ENCODE measurements at places on chromosomes 6 and 20. TPM values are rescaled to one million over a fixed set of nuclear protein-coding genes. Genes with fewer than 3 reads are reported as not detected.

GRCh38 chr6:15658181-15658744, 4.6 kb downstream of the DTNBP1 start:
- DNase-seq = no peak

DNA sequence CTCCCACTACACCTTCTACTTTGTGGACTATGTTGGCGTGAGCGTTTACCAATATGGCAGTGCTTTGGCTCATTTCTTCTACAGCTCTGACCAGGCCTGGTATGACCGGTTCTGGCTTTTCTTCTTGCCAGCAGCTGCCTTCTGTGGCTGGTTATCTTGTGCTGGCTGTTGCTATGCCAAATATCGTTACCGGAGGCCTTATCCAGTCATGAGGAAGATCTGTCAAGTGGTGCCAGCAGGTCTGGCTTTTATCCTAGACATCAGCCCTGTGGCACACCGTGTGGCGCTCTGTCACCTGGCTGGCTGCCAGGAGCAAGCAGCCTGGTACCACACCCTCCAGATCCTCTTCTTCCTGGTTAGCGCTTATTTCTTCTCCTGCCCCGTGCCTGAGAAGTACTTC, 16.5 kb upstream of the EFHC1 start:
- DNase-seq = peak; percentile 85

DNA sequence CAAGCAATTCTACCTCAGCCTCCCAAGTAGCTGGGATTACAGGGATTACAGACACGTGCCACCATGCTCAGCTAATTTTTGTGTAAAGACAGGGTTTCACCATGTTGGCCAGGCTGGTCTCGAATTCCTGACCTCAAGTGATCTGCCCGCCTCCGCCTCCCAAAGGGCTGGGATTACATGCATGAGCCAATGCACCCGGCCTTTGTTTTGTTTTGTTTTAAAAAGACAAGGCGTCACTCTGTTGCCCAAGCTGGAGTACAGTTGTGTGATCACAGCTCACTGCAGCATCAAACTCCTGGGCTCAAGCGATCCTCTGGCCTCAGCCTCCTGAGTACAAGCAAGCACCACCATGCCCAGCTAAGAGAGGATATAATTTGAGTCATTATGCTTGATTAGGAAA, 5.4 kb downstream of the SERINC3 start:
- no peak for DNase-seq

GRCh38 chr6:7188492-7188891, 80.7 kb downstream of the RREB1 start:
- DNase-seq = no peak

- no peak for DNase-seq
These were observed 39.8 kb upstream of the MYL9 start for GRCh38 chr20:36501367-36502006.

GRCh38 chr6:44666324-44666723, 278.8 kb downstream of the CDC5L start:
- DNase-seq = no peak

DNA sequence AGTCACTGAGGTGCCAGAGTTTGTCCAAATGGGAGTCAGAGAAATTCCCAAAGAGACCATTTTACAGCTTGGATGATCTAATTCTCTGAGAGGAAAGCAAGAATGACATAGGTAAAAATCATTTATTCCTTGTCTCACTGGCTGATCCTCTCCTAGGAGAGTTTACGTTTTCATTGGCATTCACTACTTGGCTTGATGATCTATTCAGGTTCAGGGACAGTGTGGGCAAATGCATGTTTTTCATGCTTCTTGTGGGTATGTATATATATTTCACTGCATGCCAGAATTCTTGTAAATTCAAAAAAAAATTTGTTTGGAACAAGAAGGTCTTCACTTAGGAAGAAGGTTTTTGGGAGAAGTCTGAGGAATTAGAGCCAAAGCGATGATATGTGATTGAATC, 403.4 kb upstream of the JAG1 start:
- DNase-seq = no peak

GRCh38 chr20:41331731-41332130, 8.9 kb upstream of the LPIN3 start:
- DNase-seq = no peak

DNA sequence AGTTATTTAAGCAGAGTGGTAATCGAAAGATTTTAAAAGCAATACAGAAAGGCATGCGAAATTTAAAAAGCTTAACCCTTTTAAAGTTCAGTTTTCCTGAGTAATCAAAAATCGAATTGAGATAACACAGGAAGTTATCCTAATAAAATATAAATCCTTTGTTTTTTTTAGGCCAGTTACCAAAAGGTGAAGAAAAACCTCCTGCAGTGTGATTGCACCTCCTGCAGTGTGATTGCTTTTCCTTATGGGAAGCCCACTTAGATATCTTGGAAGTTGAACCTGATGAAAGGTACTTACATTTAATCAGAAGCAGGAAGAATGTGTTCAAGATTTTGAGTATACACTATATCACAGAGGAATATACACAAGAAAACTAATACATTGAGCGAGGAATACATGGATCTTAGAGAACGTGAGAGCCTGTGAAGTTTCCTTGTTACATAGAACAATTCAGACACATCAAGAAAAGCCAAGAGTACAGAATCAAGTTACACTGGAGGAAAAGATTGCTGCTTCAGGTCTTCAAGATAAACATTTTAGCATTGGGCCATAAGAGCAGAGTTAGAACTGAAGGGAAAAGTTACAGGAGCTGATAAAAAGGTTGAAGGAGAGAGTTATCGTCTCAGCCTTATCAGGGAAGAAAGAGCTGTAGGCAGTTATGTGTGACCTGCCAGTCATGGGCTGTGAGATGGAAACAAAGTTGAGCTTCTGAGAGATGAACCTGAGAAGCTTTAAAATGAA, 7.7 kb upstream of the TMEM181 start:
- no peak for DNase-seq

- DNase-seq = no peak
These were observed 40.3 kb upstream of the IRF4 start for GRCh38 chr6:351011-351866.

GRCh38 chr6:155303361-155303870, 10.9 kb downstream of the TFB1M start:
- DNase-seq = no peak

DNA sequence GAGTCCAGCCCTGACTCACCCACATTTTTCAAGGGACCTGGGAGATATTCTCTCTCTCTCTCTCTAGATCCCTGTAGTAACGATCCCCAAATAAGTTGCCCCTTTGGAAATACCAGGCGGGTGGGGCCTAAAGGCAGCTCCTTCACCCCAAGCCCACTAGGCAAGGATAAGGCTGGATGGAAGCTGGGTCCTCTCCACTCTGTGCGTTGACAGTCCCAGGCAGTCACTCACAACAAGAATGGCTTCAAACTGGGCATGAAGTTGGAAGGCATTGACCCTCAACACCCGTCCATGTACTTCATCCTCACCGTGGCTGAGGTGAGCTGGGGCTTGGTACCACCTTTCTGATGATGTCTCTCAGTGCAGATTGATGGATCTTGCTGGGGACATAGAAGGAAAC, 21.6 kb downstream of the L3MBTL1 start:
- no peak for DNase-seq

- no peak for DNase-seq
These were observed 74.1 kb upstream of the HDDC2 start for GRCh38 chr6:125375821-125376220.

DNA sequence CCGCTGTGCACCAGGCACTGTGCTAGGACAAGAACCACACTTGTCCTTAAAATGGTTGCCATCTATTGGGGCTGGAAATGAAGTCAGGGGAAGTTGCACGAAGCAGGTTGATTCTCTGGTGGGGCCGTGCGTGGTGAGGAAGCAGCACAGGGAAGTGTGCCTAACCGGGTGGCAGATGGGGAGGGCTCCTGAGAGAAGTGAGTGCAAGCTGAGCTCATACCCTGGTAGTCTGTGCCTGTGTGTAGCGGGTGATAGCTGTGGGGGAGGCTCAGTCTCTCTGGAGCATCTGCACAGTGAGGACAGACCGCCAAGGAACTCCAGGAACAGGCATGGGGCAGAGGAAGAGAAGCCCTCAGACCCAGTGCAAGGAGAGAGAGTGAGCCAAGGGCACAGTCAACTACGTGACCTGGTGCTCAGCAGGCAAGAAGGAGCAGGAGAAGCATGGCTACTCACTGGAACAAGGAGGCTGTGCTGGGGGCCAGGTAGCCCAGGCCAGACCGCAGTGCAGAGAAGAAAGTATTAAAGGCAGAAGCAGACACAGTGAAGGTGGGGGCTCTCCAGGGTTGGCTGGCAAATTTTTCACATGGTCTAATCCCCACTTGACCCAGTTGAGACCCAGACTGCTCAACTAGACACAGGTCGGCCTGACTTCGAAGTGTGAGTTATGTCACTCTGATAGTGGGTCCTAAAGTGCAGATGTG, 155.0 kb downstream of the CDH26 start:
- no peak for DNase-seq

- DNase-seq = no peak
These were observed 152.1 kb upstream of the STMND1 start for GRCh38 chr6:16949716-16950115.

DNA sequence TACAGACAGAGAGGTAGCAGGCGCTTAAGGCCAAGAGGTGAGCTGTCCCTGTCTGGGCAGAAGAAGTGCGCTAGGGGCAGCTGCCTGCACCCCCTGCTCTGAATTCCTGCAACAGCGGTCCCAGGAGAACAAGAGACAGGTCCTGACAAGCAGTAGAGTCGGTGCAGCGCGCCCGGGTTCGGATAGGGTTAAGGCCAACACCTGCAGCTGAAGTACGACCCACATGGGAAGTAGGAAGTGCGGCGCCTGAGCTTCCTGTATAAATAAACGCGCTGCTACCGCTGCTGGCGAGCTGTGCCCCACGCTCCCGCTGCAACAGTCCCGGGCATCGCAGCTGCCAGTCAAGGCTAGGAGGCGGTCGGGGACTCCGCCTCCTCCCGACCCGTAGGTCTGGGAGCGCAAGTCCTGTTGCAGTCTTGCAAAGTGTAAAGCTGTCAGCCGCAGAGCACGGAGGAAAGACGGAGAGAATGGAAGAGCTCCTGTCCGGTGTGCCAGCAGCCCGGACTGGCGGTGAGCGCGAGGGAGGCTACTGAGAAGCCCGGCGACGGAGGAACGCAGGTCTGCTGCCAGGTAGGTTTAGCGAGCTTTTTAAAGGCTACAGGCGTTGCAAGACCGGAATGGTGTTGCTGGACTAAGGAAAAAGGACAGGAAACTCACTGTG, at the start of gene RNF144B:
Gene RNF144B, plus strand, starts transcription at position 290 of the 661 bp plus-strand sequence. CDS start 12,185 bp downstream, outside the sequence.
- DNase-seq = peak; percentile 91

GRCh38 chr6:125474061-125474460, 172.3 kb upstream of the HDDC2 start:
- DNase-seq = no peak

GRCh38 chr6:53236241-53236640, 87.6 kb upstream of the GCM1 start:
- no peak for DNase-seq

GRCh38 chr6:143884216-143884900, 20.1 kb downstream of the ZC2HC1B start:
- no peak for DNase-seq

GRCh38 chr6:42022755-42023384, 27.5 kb upstream of the TAF8 start:
- DNase-seq = no peak

DNA sequence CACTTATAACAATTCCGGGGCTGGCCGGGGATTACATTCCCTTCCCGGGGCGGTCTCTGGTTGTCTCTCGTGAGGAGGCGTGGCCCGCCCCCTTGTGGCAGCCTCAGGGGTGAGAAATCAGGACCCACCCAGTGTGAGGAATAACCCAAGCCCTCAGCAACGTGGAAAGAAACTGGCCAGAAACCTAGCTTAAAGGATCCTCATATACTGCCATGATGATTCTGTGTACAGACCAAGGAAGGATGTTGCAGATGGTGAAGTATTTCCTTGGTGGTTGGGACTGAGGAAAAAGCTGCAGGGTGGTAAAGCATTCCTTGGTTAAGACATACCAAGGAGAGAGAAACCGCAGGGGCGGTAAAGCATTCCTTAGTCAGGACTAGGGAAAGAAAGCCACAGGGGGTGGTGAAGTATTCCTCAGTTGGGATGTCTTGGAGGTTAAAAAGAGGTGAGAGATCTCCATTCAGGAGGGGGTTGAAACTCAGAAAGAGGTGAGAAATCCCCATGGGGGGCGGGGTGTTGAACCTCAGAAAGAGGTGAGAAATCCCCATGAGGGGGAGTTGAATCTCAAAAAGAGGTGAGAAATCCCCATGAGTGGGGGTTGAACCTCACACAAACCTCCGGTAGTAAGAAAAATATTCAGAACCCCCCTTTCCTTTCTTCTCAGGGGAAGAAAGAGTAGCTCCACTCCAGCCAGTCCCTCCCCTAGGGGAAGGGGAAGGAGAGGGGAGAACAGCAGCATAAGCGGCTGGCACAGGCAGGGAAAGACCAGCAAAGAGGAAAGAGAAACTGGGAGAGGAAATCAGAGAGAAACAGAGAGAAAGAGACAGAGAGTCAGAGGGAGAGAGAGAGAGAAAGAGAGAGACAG, 238.1 kb downstream of the RNGTT start:
- DNase-seq = no peak

DNA sequence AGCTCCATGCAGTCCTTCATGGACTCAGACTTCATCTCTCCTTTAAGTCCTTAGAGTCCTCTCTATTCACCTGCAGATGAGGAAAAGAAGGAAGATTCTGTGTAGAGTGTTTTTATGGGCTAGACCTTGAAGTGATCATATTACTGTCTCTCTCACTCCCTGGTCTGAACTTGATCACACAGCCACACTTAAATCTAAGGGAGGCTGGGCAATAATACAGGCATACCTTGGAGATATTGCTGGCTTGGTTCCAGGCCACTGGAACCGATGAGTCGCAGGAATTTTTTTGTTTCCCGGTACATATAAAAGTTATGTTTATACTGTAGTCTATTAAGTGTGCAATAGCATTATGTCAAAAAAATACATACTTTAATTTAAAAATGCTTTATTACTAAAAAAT, 59.2 kb upstream of the FOXO3 start:
- no peak for DNase-seq

DNA sequence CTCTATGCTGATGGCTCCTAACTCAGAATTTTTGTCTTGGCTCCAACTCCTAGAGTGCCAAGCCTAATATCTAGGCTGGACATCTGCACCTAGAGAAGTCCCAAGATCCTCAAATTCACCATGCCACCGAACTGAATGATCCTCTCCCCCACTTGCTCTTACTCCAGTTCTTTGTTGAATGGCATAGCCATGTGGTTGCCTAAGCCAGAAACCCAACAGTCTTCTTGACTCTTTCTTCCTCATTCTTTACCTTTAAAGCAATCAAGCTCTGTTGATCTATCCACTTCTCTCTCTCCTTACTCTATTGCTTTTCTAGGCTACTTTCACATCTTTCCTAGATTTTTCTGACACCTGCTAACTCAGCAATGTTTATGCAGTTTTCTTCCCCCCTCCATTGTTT, 126.5 kb upstream of the FOXO3 start:
- no peak for DNase-seq

GRCh38 chr6:135994857-135995544, 143.5 kb downstream of the PDE7B start:
- DNase-seq = no peak

- peak; percentile 39 for DNase-seq
These were observed 47.2 kb downstream of the FOXF2 start for GRCh38 chr6:1436334-1437306.

GRCh38 chr6:31478186-31478950, 19.6 kb upstream of the MICB start:
- no peak for DNase-seq

OSER1 gene
- 21.9 TPM for total RNA-seq

SLC17A2 gene
- total RNA-seq = not detected

AHCY gene
- 72.9 TPM for total RNA-seq

USP49 gene
- total RNA-seq = 2.1 TPM

CST5 gene
- total RNA-seq = not detected

SLC26A8 gene
- 0.18 TPM for total RNA-seq

RAB44 gene
- 0.42 TPM for total RNA-seq

TUBB2A gene
- 19.5 TPM for total RNA-seq

MYH7B gene
- 1.2 TPM for total RNA-seq

TCP11 gene
- not detected for total RNA-seq

PPP1R3G gene
- total RNA-seq = 1.6 TPM

RTF2 gene
- 65.5 TPM for total RNA-seq

KCNS1 gene
- total RNA-seq = not detected

CCN6 gene
- not detected for total RNA-seq
